ENCODE measurements at places on chromosomes 1 and 21.

DNA sequence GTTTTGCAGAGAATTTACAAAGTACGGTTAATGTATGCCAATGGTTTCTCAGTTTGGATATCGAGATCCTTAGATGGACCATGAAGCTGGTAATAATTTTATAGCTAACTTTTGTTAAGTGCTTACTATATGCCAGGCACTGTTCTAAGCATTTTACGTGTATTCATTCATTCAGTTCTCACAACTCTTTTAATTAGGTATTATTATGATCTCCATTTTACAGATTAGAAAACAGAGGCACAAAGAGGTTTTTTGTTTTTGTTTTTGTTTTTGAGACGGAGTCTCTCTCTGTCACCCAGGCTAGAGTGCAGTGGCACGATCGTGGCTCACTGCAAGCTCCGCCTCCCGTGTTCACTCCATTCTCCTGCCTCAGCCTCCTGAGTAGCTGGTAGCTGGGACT, 7.2 kb downstream of the RPRD2 start:
- no peak for DNase-seq

GRCh38 chr1:213987927-213988506, at the start of gene PROX1:
Gene PROX1, plus strand, starts transcription at chr1:213987973. Its CDS starts 8,563 bp downstream, at chr1:213996536.
- peak; percentile 45 for DNase-seq

DNA sequence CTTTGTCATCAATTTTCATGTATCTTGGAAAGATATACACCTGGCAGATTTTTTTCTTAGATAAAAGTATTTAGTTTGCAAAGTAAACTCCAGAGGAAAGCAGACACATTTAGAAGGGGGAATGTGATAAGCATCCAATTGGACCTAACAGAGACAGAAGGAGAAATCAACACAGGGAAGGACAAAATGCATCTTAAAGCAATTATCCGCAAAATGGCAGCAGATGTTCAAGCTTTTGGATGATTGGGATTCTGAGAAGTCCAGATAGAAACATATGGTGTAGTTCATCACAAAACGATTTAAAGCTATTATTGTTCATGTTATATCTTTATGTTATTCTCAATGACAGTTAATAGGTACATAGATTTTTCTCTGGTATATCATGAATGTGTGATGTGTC, 1153.1 kb upstream of the B3GALT2 start:
- no peak for DNase-seq

- DNase-seq = no peak
These were observed 1401.7 kb downstream of the NCAM2 start for GRCh38 chr21:22399681-22400514.

DNA sequence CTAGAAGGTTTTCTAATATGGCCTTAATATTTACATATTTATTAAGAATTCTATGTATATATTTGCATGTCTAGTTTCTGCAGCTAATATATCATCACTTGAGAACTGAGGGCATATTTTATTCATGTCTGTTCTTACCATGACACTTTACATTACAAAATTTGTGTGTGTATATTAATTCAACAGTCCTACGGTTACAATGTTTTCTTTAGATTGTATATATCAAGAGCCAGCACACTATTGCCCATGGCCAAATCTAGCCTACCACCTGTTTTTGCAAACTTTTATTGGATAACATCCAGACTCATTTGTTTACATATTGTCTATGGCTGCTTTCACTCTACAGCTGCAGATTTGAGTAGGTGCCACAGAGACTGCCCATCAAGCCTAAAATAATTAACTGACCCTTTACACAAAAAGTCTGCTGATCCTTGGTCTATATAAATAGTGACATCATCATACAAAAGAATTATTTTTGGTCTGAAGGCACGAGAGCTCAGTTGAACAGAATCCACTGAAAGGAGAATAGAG, 577.4 kb upstream of the PBX1 start:
- DNase-seq = no peak

DNA sequence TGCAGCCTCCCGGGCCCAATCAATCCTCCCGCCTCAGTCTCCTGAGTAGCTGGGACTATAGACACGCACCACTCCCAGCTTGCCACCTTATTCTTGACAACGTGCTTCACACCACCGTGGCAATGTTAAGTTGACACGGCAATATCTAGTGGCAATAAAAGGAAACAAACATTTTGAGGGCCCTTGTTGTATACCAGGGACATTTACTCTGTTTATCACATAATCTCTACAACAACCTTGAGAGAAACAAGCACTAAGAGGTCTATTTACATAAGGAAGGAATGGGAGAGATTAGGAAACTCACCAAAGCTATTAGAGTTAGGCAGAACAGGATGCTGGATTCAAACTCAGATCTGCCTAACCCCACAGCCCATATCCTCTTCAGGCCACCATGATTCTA, 3.1 kb downstream of the KLHDC8A start:
- no peak for DNase-seq

GRCh38 chr1:43021547-43022474, 63.1 kb upstream of the SLC2A1 start:
- DNase-seq = no peak

- DNase-seq = no peak
These were observed 737.1 kb downstream of the PTPRU start for GRCh38 chr1:29973406-29973805.

DNA sequence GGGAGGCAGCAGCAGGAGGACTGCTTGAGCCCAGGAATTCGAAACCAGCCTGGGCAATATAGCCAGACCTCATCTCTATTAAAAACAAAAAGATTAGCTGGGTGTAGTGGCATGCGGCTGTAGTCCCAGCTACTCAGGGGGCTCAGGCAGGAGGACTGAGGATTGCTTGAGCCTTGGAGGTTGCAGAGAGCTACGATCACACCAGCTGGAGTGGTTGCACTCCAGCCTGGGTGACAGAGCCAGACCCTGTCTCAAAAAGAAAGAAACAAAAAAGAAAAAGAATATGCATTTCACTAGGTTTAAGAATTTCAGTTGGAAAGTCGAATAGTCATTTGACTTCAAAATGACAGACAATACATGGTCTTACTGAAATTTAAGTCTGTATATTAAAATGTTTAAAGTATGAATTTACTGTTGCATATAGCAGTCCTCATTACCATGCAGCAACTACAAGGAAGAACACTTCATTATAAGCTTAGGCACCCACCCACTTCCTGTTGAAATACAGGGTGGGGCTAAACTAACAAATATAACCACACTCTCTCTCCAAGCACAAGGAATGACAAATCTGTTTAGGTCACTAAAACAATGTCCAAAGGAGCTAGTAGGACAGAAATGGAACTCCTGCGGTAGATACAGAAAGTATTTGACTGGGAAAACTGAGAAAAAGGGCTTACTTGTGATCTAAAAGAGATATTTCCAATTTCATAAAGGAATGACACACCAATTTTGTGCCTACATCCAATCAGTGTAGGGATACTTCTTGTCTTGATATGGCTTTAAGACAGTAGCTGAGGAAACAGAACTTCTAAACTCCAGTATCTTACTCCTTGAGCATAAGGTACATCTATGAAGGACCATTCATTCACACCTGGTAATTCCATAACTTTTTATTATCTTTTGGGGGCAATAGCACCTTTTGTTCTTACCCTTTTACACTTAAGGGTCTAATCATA, 44.1 kb downstream of the GPR3 start:
- peak; percentile 71 for DNase-seq

- DNase-seq = no peak
These were observed 177.7 kb downstream of the VAV3 start for GRCh38 chr1:107787299-107787698.

DNA sequence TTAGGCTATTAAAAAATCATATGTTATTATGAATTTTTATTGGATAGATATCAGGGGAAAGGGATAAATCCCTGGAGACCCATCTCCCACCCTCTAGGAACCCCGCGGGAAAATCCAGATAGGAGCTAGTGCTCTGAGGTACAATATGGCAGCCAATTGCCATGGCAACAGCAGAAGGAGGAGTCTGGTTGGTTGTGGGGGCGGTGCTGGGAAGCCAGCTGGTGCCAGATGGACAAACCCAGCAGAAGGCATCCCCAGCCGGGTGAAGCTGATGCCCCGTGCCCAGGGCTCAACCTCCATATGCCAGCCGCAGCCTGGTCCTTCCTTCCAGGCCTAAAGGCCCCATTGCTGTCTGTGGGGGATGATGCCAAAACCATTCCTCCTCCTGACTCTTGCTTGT, 38.3 kb downstream of the RHBG start:
- DNase-seq = no peak

- no peak for DNase-seq
These were observed 55.3 kb downstream of the RIPK4 start for GRCh38 chr21:41711416-41712007.

DNA sequence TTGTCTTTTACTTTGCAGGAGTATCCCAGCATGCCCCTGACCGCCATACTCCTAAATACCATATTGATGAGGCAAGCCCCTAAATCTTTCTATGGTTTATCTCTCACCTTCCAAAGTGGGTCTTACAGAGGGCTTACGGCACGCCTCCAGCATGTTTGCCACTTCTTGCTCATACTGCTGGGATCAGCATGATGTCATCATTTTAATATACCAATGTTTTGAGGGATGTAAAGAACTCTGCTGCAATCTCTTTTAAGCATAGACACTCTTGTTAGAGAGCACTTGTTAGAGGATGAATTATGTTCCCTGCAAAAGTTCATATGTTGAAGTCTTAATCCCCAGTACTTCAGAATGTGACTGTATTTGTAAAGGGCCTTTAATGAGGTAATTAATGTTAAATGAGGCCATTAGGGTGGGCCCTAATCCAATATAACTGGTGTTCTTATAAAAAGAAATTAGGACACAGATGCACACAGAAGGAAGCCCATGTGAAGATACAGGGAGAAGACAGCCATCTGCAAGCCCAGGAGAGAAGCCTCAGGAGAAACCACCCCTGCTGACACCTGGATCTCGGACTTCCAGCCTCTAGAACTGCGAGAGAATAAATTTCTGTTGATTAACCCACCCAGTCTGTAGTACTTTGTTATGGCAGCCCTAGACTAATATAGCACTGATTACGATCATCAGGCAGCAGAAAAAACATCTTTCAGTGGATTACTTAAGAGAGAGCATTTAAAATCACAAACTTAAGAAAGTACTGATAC, 16.4 kb upstream of the ABCB10 start:
- no peak for DNase-seq

DNA sequence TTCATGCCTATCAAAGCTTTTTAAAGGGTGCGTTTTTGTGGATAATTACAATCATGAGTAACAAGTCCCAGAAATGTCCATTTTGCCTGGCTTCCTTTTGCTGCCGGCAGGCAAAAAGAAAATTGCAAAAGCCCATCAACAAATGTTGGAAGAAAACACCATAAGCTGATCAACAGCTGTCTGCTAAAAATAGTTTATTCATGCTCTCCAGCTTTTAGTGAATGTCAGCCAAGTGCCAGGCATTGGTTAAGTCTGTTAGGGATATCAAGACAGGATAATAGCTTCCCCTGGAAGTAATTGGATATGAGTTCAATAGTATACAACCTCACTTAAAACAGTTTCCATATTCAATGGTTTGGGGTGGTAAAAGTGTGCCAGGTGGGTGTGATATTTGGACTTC, 13.6 kb upstream of the AGMAT start:
- DNase-seq = no peak

- no peak for DNase-seq
These were observed 6.0 kb upstream of the IFNLR1 start for GRCh38 chr1:24193046-24193445.

- DNase-seq = no peak
These were observed 860 bp upstream of the SHCBP1L start for GRCh38 chr1:182953826-182954225.

DNA sequence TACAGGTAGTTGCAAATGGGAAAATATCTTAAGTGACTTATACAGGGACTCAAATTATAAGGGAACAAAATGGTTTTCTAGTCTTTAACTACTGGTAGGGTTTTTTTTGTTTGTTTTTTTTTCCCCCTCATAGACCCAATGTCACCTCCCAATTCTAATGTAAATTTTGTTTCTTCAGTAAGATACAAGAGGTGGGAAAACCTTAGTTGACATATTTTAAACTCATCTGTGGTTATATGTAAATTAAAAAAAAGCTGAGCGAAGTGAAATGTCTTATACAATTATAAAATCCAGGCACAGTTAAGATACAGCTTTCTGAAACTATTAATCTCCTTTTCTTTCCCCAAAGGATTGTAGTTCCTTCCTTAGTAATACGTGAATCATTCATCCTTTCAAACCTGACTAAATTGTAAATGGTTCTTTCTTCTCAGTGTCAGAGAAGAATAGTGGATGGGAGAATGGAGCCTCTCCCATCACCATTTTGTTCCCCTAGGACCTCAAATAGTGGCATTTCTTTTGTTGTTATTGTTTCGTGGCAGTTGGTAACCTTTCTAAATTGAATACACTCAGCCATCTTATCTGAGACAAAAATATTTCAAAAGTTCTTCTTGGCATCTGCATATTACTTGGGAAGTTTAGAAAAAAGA, 11.2 kb downstream of the TSEN15 start:
- no peak for DNase-seq

GRCh38 chr21:18164483-18164882, 80.2 kb upstream of the CHODL start:
- DNase-seq = no peak

GRCh38 chr1:247552231-247552630, 3.3 kb downstream of the GCSAML start:
- no peak for DNase-seq

- DNase-seq = peak; percentile 50
These were observed 637 bp downstream of the PLXNA2 start for GRCh38 chr1:208243527-208243966.

DNA sequence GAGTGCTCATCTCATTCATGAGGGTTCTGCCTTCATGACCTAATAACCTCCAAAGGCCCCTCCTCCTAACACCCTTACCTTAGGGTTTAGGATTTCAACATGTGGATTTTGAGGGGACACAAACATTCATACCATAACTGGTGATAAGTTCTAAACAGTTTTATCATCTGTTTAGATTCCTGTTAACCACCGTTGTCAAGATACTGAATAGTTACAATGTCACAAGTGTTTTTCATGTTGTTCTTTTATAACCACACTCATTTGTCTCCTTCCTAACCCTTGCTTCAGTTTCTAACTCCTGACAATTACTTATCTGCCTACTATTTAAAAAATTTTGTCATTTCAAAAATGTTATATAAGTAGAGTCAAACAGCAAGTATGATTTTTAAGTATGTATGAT, 86.0 kb downstream of the NCAM2 start:
- DNase-seq = peak; percentile 21

- DNase-seq = peak; percentile 89
These were observed 8.4 kb downstream of the CFAP45 start for GRCh38 chr1:159891275-159892157.

All from GM03348 (cell line).